ENCODE measurements at places on chromosomes 6 and 20. TPM values are rescaled to one million over a fixed set of nuclear protein-coding genes. Genes with fewer than 3 reads are reported as not detected.

DNA sequence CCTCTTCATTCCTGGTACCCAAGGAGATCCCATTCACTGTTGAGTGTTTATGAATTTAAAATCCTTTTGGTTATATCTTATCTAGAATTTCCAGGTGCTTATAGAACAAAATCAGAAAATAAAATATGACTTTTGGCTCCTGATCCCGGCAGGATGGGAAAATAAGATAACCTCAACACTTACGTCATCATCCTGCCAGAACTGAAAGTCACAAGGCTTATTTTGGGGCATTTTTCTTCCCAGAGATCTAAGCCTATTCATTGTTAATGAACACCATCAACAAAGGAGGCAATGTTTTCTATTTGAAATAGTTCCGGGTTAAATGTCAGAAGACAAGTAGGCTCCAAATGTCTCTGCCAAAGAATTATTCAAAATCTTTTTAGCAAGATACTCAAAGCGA, 580.6 kb downstream of the TFAP2A start:
- no peak for DNase-seq

DNA sequence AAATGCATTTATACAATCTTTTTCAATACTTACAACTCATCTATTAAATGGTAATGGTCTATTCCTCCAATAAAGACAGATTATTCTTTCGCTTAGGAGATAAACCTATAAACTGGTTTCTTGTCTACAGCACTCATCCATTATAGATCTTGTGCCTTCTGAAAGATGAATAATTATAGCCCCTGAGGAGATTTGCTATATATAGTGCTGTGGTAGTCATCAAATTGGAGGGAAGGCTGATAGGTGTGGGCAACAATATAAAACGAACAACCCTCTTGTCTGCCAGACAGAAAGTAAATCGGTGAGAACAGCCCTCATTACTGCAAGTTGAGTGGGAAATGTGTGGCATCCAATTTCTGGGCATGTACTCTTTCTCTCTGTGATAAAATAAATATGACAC, 292.5 kb upstream of the CNR1 start:
- no peak for DNase-seq

Gene EYA2
- polyA plus RNA-seq, result 4.5 TPM

GRCh38 chr20:45312241-45312640, 4.1 kb upstream of the MATN4 start:
- DNase-seq, result no peak

DNA sequence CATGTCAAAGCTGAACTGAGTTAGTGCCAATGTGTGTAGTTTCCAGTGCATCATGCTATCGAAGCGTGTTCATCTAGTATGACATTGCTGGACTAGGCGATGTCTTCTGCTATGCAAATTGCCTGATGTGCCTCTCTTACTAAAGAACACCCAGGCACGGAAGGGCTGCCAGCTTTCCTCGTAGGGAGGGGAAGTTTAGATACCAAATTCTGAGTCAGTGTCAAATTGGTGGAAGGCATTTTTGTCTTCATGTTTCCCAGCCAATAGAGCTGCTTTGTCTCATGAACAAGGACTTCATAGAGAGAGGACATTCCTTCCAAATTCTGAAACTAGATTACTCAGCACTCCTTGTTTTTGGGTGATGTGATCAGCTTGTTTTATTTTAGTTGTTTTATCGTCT, 320.1 kb downstream of the BTBD3 start:
- no peak for DNase-seq

GRCh38 chr6:168340819-168341218, 21.2 kb upstream of the DACT2 start:
- no peak for DNase-seq

Gene VTA1
- 44.3 TPM for polyA plus RNA-seq

DNA sequence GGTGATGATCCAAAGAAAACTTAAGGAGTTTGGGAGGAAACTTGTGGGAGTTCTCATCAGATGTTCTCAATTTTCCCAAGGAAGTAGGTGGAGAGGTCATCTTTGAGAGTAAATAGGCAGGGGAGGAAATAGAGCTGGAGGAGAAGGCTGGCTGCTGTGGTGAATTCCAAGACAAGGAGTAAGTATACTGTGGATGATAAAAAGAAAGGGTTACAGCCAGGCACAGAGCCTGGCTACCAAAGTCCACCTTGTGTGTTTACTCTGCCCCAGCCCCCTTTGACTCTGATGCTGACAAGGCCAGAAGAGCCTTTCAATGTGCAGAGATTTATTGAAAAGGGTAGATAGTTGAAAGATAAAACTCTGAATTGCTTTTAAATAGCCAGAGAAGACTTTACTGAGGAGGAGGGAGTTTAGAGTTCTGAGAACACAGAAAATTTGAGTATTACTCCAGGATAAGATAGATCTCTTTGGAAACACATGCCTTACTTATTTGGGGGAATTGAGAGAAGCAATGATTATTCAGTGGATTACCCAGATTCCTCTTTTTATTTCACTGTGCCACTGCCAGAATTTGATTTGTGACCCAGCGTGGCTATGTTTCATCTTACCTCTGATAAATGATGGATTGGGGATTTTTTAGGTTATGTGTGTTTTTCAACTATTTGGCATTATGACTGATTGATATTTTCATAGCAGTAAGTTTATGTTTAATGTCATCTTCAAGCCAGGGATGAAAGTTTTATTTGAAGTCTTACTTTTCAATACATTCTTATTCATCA, 182.6 kb upstream of the JAG1 start:
- DNase-seq, result no peak

DNA sequence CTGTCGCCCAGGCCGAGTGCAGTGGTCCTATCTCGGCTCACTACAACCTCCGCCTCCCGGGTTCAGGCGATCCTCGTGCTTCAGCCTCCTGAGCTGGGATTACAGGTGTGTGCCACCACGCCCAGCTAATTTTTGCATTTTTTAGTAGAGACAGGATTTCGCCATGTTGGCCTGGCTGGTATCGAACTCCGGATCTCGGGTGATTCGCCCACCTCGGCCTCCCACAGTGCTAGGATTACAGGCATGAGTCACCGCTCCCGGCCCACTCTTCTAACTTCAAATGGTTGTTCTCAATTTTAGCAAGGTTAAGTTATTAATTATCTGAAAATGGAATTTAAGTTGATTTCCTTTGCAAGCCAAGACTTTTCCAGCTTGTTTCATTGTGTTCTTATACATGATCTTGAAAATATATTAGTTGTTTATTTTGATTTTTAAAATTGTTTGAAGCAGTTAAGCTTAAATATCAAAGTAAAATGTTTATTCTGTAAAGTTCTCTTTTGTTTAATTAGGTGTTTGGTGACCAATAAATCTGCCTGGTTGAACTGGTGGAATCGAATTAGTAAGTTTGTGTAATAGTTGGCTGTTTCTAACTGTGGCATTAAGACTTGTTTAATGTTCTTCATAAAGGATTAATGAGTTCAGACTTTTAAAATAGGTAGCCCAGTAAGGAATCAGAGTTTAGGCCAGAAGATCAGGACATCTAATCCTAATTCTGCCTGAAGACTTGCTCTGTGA, 2.3 kb downstream of the PM20D2 start:
- no peak for DNase-seq

DNA sequence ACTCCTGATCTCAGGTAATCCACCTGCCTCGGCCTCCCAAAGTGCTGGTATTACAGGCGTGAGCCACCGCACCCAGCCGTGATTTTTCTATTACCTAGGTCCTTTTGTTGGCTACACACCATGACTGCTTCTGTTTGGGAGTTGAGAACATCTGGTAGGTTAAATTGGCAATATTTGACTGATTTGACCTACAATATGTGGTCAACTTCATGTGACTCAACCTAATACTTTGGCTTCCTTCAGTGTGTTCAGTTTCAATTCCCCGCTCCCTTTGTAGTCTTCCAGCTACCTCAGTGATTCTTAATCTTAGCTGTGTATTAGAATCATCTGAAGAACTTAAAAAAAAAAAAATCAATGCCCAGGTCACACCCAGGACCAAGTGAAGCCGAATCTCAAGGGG, 47.4 kb downstream of the MYB start:
- no peak for DNase-seq

DNA sequence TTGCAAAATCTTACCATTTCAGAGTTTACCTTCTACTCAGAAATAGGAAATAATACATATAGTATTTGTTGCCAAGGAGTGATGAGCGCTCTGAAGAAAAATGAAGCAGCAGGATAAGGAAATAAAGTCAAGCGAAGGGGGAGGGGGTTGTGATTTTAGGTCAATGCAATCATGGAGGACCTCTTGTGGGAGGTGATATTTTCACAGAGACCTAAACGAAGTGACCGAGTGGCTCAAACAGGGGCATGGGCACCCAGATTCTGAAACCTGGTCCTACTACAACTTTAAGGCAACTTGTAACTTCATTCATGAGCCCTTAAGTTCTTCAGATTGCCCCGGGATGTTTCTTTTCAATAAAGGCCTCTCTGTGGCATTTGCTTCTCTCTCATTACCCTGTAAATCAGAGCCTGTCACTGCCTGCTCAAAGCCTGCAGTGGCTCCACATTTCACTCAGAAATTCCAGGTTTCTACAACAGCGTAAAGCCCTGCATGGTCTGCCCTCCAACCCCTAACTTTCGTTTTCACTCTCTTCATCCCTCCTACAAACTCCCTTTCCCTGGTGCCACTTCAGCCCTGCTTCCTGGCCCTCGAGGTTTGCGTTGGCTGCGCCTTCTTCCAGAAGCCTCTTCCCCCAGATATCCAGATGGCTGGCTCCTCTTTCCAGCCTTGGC, 162.7 kb downstream of the TBC1D7 start:
- no peak for DNase-seq

GRCh38 chr6:87070741-87071140, 24.2 kb downstream of the CGA start:
- no peak for DNase-seq

Gene ZC3H12D
- polyA plus RNA-seq, result 0.04 TPM

Gene KHDRBS2
- polyA plus RNA-seq, result not detected

- no peak for DNase-seq
Observed at GRCh38 chr6:51495096-51495495, 592.3 kb downstream of the PKHD1 start.

DNA sequence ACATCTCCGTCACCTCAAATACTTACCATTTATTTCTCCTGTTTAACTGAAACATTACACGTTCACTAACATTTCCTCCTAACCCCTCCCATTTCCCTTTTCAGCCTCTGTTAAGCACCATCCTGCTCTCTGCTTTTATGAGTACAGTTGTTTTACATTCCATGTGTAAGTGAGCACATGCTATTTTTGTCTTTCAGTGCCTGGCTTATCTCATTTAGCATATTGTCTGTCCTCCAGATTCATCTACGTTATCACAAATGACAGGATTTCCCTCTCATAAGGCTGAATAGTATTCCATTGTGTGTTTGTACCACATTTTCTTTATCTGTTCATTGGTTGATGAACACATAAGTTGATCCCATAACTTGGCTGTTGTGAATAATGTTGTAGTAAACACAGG, 22.7 kb downstream of the TAF11 start:
- DNase-seq, result no peak

- no peak for DNase-seq
Observed at GRCh38 chr6:111603040-111603439, 2.6 kb downstream of the TRAF3IP2 start.

GRCh38 chr6:128152551-128152950, 251.7 kb upstream of the THEMIS start:
- DNase-seq, result no peak

DNA sequence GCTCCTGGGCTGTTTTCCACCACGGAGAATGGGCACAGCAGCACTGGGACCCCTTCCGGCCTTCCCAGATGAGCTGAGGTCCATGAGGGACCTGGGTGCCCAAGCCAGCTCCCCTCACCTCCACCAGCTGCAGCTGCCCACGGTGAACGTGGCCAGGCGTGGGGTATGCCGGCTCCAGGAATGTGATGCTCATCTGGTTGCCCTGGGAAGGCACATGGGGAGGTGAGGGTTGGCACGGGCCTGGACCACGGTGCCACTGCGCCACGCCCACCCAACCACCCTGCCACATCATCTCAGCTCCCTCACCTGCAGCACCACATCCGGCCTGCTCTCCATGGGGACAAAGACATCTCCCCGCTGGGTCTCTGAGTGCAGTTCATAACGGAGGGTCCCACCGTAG, 23.8 kb downstream of the ADRM1 start:
- no peak for DNase-seq

Gene HLA-DRA
- polyA plus RNA-seq, result not detected

DNA sequence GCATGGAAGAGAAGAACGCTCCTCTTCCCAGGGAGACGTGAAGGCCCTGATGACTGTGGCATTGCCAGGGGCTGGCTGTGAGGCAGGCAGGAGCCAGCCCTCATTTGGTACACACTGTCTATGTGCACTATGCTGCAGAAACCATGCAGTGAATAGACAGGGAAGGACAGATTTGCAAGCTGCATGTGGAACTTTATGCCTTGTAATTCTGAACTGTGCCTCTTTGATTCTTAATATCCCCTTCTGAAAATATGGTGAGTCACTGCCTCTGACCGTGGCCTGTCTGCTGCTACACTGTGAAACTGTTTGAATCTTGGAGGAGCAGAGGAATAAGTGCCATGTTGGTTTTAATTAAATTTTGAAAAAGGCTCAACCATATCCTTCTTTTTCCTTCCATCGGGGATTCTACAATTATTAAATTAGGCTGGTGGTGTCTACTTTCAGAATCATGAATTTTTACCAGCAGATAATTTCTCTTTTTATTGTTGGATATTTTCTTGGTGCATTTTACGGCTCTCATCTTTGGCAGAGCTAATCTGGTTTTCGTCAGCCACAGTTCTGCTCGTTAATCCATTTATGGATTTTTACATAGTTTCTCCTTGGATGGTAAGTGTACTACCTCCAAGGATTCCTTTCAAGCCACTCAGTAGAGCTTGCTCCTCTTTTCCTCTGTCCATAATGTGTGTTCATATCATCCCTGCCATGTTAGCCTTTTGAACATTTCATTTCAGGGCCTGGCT, 301.0 kb upstream of the SLC35B3 start:
- no peak for DNase-seq

DNA sequence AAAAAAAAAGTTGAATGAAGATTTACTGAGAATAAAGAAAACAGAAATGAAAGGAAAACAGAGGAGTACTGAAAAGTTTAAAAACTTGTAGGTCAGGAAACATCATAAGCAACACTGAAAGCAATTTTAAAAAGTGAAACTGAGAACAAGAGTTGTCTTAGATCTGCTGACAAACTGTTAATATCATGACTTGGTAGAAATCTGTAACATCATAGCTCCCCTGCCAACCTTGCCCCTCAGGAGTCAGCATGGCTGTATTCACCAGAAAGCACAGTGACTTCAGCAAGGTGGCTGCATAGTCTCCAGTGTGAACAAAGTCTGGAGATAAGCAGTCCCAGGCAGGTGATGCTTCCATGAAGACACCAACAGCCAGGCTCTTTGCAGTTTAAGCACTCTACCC, 5.3 kb downstream of the NAA20 start:
- DNase-seq, result no peak

Gene ANKRD66
- polyA plus RNA-seq, result not detected

DNA sequence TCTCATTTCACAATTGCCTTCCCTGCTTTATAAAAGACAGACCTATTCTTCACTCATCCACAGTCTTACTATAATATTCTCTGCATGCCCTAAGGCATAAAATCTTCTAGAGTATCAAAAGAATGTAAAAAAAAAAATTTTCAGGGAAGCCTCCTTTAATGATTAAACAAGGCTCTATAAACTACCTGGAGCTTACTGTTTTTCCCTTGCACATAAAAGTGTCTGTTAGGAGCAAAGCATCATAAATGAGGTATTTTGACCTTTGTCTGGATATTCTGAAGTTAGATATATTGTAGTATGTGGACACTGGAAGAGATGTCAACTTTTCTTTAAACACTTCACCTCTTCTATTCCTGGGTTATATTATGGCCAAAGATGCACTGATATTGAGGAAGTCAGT, 97.5 kb downstream of the ARHGAP18 start:
- no peak for DNase-seq

Measured in A549 (cell line).